Activated naive CD4-positive, alpha-beta T cell treated with anti-CD3 and anti-CD28 coated beads, Interleukin-2, amount 10 ng/mL, durations not matched to agents 7 days and 5 days (primary cell): ENCODE measurements at places on chromosomes 16 and 17.

- peak; percentile 58 for DNase-seq
Observed at GRCh38 chr17:45050481-45051059, 862 bp downstream of the DCAKD start.

GRCh38 chr16:11500700-11501346, 85.9 kb downstream of the LITAF start:
- no peak for DNase-seq

- no peak for DNase-seq
Observed at GRCh38 chr16:85607796-85608514, 5.2 kb upstream of the GSE1 start.

DNA sequence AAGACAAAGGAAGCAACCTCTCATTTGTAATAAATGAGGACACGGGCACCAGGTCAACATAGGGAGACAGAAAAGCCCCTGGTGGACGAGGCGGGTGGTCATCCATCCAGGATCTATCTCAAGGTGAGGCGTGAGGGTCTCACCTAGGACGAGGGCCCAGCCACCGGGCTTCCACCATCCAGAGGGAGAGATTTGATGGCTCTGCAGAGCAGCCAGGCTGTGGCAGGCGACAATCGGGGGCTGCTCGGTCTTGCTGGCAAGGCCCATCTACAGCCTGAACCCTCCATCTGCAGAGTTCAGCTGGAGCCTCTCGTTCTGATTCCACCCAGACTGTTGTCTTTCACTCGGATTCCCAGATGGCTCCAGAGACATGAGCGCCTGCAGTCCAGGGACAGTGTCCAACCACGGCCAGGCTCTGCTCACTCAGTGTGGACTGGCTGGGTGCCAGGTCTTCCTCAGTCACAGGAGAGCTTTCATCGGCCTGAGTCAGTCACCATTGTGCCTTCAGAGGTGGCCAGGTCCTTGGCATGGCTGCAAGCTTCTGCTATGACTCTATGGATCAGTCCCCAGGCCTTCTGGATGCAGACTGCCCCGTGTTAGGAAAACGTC, 5.9 kb downstream of the LITAFD start:
- DNase-seq: no peak

DNA sequence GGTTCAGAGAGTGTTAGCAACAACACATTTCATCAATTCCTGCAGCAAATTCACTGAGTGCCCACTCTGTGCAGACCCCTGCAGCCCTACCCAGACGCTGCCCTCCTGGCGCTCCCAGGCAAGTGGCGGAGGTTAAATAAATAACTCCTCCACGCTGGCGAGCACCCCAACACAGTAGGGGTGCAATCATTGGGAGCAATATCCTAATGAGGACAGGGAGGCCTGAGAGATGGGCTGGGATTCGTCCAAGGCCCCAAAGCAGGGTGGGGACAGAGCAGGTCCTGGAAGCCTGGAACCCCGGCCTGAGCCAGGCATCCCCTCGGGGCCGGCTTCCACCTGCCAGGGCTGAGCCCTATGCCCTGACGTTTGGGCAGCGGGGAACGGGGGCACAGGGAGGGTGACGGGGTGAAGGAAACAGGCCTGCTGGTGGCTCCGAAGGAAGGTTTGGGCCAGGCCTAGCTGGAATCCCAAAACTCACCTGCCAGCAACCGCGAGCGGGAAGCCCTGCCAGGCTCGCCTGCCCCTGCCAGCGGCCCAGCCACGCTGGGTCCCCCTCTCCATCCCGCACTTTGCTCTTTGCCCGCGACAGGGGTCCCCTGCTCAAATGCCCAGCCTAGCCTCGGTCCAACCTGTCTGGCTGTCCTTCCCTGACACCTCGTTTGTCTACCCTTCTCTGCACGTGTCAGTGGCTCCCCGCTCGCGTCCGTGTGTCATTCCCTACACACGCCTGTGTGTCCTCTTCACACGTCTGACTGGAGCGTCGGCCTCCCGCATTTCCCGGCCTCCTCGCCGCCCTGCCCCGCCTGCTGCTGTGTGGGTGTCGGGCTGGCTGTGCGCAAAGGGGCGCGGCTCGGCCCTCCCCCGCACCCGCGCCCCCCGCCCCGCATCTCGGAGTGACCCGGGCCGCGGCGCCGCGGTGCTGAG, 721 bp upstream of the BEAN1 start:
- DNase-seq: no peak

DNA sequence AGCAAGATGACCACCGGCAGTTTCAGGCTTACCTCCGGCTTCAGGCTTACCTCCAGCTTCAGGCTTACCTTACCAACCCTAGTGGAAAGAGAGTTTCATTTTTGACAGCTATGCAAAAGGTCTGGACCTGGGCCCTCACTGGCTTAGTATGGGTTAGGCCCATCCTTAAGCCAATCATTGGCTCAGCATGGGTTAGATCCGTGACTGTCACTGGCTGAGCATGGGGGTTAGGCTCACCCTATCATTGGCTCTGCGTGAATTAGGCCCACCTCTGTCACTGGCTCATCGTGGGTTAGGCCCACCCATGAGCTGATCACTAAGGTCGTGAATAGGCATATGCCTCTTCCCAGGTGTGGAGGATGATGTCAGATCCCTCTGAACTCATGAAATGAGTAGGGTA, 8.1 kb downstream of the NDE1 start:
- no peak for DNase-seq

- no peak for DNase-seq
Observed at GRCh38 chr17:67165201-67165600, 79.8 kb downstream of the HELZ start.

DNA sequence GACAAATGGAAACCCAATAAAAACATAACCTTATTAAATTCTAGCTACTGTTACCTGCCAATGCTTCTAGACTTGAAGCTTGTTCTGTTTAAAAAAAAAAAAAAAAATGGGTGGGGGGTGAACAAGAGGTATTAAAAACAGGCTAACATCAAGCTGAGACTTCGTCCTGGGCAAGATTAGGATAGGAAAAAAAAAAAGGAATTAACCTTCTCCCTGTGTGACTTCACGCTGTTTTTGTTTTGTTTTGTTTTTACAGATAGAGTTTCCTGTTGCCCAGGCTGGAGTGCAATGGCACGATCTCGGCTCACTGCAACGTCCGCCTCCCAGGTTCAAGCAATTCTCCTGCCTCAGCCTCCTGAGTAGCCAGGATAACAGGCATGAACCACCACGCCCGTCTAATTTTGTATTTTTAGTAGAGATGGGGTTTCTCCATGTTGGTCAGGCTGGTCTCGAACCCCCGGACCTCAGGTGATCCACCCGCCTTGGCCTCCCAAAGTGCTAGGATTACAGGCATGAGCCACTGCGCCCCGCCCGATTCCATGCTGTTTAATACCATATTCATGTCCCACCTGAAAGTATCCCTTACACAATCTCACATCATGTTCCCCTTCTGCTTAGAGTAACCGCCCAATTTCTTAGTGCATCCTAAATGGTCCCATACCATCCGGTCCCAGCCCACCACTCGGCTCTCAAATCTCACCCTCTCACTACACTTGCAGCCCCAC, 2.2 kb downstream of the USP31 start:
- no peak for DNase-seq

DNA sequence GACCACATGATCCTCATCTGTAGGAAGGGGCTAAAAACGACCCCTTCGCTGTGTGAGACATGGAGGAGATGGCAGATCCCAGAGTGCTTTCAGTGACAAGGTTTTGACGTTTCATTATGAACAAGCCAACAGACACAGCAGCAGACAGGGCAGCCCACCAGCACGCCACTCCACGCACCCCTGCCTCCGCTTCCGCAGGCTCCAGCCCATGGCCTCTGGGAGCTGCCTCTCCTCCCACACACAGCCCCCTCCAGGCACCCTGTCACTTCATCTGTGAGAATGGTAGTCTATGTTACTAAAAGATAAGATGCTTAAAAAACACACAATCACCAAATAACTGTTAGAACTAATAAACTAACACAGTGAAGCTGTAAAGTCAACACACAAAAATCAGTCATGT, 12.3 kb upstream of the ADCY7 start:
- DNase-seq: no peak

- DNase-seq: no peak
Observed at GRCh38 chr17:17590141-17590751, 1.3 kb downstream of the PEMT start.
